G401 (cell line): ENCODE measurements at places on chromosomes 5 and 9.

DNA sequence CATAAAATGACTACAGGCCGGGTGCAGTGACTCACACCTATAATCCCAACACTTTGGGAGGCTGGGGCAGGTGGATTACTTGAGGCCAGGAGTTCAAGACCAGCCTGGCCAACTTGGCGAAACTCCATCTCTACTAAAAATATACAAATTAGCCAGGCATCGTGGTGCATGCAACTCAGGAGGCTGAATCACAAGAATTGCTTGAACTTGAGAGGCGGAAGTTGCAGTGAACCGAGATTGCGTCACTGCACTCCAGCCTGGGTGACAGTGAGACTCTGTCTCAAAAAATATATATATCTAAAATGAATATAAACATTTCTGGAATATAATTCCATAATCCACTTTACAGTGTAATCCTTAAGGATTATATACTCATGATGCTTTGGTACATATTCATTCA, 66.5 kb downstream of the TEX10 start:
- no peak for DNase-seq

DNA sequence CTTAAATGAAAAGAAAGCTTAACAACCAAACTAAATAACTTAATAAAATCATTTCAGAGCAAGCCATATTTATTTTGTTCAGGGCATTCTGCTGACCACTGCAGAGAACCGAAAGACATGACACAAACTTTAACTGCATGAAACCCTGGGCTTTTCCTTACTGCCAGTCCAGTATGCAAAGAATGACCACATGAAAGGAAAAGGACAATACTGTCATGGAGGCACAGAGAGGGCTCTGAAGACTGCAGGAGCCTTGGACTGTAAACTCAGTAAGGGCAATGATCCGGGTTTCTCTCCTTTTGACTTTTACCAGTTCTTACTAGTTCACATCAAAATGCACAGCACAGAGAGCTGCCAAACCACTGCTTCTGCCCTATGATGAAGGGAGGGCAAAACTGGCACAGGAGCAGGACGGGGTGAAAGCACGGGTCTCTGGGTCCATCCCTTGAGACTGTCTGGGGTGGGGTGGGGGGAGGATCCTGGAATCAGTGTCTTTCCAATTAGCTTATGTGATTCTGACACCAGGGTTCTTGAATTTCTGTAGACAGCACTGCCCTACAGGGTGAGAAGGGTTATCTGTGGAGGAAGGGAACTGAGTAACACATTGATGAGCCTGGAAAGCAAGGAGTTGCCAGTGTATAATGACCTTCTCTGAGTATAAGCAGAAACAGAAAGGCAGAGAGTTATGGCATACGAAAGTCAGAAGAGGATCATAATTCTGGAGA, 44.7 kb downstream of the RNF130 start:
- no peak for DNase-seq

DNA sequence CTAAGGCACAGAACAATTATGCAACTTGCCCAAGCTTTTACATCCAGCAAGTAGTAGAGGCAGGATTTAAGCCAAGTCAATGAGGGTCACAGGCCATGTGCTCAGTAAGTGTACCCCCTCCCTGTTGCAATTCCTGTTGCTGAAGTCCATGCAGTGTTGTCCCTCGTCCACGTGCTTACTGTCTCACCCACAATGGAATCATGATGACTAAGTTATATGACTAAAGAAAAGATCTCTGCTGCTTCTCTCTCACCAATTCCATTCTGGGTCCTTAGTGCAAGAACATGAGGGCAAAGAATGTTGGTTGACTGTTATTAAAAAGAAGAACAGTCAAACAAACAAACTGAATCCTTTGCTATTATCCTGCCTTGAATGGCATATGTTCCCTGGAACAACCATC, 233.6 kb upstream of the SLC24A2 start:
- DNase-seq: no peak

- DNase-seq: no peak
Observed at GRCh38 chr5:25688156-25688555, 1043.4 kb upstream of the CDH10 start.

- no peak for DNase-seq
Observed at GRCh38 chr9:122944960-122945888, 4.4 kb downstream of the RABGAP1 start.

GRCh38 chr9:36632892-36633291, 60.2 kb downstream of the MELK start:
- DNase-seq: peak; percentile 49

DNA sequence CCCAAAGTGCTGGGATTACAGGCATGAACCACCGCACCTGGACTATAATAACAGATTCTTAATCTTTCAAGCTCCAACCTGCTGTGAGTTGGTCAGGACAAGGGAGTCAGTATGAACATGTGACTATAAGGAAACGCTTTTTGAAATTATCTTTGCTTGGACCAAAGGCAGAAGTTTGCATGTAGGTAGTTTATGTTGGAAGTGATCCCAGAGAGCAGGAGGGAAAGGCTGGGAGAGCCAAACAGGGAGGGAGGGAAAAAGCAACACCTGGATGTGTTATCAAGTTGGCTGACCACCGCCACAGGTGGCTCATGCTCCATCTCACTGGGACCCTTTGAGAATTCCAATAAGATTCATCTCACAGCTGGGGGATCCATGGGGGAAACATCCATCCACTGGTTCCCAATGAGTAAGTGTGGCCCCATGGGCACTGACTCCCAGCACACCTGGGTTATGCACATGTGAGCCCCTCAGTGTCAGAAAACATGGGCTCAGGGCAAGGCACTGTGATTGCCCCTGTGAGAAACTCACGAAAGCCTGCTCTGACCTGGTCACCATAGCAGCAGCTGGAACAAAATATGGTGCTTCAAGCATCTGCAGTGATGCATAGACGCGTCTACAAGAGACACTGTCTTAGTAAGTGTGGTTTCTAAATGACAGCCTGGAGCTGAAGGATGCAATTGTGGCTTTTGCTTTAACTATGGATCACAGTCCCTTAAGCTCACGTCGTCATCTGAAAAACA, 62.1 kb downstream of the ARSB start:
- no peak for DNase-seq

- DNase-seq: no peak
Observed at GRCh38 chr5:103434057-103434456, 128.5 kb downstream of the NUDT12 start.

- peak; percentile 22 for DNase-seq
Observed at GRCh38 chr5:93675460-93676450, 65.6 kb downstream of the POU5F2 start.

DNA sequence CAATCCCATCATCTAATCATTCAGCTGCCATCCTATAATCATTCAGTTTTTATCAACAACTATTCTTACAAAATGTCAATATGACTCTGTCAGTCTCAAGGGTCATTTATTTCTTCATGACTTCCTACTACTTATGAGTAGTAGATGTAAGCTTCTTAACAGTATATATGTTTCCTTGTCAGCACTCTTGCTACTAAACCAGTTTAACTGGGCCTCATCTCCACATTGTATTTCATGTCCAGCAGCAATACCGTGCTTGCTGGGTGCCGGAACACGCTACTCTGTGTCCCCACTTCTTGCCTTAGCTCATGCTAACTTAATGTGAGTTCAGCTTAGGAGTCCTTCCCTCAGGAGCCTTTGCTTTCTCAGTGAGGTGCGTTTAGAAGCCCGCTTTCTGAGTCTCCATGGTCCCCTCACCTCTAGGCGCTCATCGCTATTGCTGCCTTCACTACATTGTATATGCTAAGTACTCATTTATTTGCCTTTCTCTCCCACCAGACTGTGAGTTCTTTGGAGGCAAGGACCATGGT, 32.9 kb downstream of the ELL2 start:
- DNase-seq: no peak

DNA sequence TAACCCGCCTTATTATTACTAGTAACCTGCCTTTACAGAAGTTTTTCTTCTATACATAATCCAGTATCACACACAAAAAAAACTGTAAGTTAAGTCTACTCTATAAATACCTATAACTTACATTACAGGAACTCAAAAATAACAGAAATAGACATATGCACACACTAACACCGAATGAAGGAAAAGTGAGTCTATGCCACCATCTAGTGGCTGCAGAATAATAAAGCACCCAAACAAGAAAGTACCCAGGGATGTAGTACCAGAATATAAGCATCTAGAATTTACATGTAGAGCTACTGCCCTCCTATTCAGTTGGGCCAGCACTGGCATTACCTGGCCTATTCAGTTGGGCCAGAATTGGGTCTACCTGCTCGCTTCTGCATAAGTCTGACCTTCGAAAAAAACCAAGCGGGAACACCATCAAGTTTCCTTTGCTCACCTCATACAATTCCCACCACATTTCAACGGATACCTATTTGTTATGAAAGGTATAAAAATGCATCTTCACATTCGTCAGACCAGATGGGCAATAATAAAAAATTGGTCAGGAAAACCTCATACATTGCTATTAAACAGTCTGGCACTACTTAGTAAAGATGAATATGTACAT, 4.0 kb upstream of the NIPSNAP3A start:
- DNase-seq: peak; percentile 81

GRCh38 chr5:101278917-101279316, 375.8 kb upstream of the ST8SIA4 start:
- no peak for DNase-seq

GRCh38 chr5:112784726-112785125, 47.0 kb downstream of the APC start:
- DNase-seq: no peak

GRCh38 chr9:109934136-109934856, 154.3 kb downstream of the PALM2AKAP2 start:
- no peak for DNase-seq

- DNase-seq: peak; percentile 99
Observed at GRCh38 chr5:31783731-31784130, 144.8 kb downstream of the PDZD2 start.

- DNase-seq: no peak
Observed at GRCh38 chr9:114282926-114283325, 40.0 kb upstream of the ORM1 start.

GRCh38 chr9:113431191-113431590, 20.6 kb downstream of the C9orf43 start:
- DNase-seq: no peak

GRCh38 chr5:113514289-113514635, 768 bp downstream of the YTHDC2 start:
- DNase-seq: peak; percentile 30

GRCh38 chr5:961711-962240, 46.8 kb upstream of the NKD2 start:
- no peak for DNase-seq

DNA sequence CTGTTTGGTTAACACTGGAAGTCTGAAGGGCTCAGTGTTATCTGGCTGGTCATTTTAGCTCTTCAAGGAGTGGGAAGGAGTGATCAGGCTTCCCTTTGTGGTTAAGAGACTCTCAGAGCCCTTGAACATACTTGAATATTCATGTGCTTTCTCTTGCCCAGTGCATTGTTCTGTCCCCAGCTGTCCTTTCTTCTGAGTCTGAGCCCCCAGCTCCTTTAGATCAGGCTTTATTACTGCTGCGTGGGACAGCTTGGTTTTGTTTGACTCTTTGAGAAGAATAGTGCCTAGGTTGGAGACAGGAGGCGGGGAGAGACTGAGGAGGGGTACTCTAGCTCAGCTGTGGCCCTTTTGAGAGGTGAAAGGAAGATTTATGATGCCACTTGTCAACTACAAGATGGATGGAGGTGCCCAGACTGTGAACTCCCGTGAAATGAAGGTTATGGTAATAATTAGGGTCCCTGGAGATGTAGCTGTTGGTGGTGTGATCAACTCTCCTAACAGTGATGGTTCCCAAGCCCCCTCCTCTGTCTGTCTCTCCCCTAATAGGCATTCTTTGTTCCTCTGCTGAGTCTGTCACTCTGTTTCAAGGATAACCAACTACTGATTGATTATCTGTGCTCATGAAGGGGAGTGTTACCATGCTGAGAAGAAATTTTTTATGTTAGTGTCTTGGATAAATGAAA, 83.1 kb upstream of the GLRA1 start:
- no peak for DNase-seq

DNA sequence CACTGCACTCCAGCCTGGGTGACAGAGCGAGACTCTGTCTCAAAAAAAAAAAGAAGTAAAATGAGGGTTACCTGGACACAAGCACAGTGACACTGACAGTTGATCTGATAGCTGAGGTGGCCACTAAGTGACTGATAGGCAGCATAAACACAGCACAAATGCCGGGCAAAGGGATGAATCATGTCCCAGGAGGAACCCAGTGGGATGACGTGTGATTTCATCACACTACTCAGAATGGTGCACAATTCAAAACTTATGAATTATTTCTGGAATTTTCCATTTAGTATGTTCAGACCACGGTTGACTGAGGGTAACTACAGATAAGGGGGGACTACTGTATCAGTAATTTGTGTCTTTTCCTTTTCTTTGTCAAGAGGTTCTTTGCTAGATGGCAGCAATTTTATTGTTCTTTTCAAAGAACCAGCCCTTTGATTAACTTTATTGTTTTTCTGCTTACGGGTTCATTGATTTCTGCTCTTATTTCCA, 34.3 kb upstream of the RNF130 start:
- DNase-seq: no peak

- no peak for DNase-seq
Observed at GRCh38 chr5:179964015-179964414, 56.3 kb upstream of the TBC1D9B start.
